Activated naive CD8-positive, alpha-beta T cell treated with anti-CD3 and anti-CD28 coated beads, Interleukin-2, amount 50 U/mL, for 16 hours (primary cell): ENCODE measurements at places on chromosomes 7 and 10.

- no peak for DNase-seq
Observed at GRCh38 chr7:27300421-27300820, 57.8 kb downstream of the EVX1 start.

GRCh38 chr7:1031716-1032455 is 12.5 kb upstream of the GPR146 start:
- no peak for DNase-seq

DNA sequence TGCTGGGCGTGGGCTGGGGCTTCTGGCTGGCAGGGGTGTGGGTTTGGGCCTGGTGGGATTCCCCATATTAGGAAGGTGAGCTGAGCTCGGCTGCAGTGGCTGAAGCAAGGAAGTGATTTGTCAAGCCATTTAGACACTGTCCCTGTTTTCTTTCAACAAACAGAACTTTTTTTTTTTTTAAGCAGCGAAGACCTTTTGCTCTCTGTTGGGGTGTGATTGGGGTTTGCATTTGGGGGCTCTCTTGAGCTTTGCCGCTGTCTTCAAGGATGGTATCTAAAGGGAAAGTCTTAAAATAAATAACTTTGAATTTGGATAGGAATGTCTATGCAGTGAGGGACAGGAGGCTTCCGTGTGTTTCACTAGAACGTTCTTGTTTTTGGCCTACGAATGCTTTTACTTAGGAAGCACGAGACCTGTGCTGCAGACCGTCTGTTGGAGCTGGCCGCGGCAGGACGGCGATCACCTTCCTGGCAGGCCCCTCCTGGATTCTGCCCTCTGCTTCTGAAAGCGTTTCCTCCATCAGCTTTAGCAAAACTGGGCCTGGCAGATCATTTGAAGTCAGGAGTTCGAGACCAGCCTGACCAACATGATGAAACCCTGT is 43.9 kb downstream of the FOXK1 start:
- DNase-seq, result no peak

GRCh38 chr10:128050121-128050516 is 76.1 kb downstream of the MKI67 start:
- no peak for DNase-seq

- DNase-seq, result no peak
Observed at GRCh38 chr10:15990535-15991129, 130.3 kb upstream of the MINDY3 start.

DNA sequence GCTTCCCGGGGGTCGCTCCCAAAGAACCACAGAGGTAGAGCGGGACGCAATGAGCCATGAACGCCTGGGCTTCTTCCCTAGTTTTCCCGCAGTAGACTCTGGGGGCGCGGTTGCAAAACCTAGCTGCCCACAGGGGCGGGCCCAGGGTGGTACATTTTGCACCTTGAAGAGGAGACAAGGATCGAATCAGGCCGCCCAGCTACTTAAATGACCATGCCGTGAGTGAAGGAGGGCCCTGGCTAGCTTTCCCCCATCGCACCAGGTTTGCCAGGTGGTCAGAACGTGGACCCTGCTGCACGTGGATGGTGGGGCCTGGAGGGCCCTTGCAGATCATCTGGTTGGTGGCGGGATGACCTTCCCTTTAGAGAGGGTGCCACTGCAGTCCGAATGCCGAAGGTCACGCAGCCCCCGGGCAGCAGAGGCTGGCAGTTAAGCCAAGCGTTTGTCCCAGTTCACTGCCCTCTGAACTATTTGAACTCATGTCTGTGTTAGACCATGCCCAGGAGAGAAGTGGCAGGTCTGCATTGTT is 604 bp upstream of the SHTN1 start:
- no peak for DNase-seq

- DNase-seq, result no peak
Observed at GRCh38 chr7:37545619-37546534, 97.2 kb upstream of the ELMO1 start.

DNA sequence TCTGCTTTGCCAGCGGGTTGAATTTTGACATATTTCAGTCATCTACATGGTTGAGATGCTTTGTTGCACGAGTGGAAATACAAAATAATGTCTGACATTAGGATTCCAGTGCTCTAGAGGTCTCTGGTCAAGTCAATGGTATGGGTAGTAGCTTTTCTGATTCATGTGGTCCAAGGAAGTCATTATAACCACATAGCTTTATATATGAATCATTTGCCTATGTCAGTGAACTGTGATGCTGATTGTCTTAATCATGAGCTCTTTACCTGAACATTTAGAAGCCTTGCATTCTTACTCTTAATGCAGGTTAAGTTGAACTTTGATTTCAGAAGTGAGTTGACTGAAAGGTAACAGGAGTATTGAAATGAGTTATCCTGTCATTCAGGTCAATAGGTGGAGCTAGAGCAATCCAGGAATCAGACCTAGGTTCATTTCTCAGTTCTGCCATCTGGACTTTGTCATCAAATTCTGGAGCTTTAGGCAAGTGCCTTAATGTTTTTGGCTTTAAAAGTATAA is 3.3 kb downstream of the MAPK8 start:
- DNase-seq, result no peak

DNA sequence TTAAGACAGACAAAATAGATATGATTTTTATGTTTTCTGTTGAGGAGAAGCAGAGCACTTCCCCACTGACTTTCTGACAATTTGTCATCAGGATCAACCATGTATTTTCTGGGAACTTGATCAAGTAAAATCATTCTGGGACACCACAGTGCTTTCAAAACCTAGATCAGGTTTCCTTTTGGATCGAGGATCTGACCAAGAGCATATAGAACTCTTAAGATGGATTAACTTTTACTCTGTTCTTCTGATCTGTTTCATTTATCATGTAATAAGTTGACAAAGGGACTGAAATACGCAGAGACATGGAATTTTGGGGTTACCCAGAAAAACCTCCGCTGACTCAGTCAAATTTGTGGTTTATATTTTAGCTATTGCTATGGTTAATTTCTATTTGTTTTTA is 136.0 kb upstream of the WNT16 start:
- no peak for DNase-seq

GRCh38 chr10:71271662-71272055 is 47.4 kb upstream of the SLC29A3 start:
- DNase-seq, result no peak

- no peak for DNase-seq
Observed at GRCh38 chr10:33461295-33461640, 126.8 kb upstream of the NRP1 start.

- no peak for DNase-seq
Observed at GRCh38 chr10:126090443-126090842, 194.1 kb downstream of the FANK1 start.

GRCh38 chr7:115840702-115841101 is 189.9 kb downstream of the TFEC start:
- DNase-seq, result no peak

- no peak for DNase-seq
Observed at GRCh38 chr7:43781726-43782607, 23.5 kb downstream of the BLVRA start.

GRCh38 chr7:129690701-129691100 is 79.2 kb downstream of the NRF1 start:
- DNase-seq, result no peak

- no peak for DNase-seq
Observed at GRCh38 chr7:34759477-34760125, 101.6 kb downstream of the NPSR1 start.

- no peak for DNase-seq
Observed at GRCh38 chr10:80582286-80582960, 44.7 kb downstream of the SH2D4B start.

GRCh38 chr7:71403202-71403946 is 271.4 kb downstream of the GALNT17 start:
- DNase-seq, result no peak

DNA sequence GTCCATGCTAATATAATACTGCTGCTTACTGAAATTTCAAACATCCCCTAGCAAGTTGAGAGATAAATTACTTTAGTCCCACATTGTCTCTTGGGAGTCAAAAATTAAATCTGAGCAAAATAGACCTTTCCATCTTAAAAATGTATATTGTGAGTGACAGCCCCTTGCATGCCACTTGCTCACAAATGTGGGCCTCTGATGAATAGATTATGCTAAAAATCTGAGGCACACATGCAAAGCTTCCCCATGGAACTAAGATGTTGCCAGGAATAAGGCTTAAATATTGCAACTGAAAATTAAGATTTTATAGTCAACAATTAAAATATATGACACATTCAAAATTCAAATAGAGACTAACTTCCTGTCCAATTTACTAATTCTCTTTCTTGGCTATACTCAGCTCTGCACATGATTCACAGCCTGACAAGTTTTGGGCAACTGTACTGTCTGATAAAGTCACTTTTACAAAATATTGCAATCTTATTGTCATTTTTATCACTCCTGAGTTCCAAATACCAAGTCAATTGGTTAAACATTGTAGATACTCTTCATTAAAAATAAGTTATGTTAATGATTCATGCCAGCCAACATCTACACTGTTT is 301.2 kb downstream of the CACNA2D1 start:
- DNase-seq, result no peak

DNA sequence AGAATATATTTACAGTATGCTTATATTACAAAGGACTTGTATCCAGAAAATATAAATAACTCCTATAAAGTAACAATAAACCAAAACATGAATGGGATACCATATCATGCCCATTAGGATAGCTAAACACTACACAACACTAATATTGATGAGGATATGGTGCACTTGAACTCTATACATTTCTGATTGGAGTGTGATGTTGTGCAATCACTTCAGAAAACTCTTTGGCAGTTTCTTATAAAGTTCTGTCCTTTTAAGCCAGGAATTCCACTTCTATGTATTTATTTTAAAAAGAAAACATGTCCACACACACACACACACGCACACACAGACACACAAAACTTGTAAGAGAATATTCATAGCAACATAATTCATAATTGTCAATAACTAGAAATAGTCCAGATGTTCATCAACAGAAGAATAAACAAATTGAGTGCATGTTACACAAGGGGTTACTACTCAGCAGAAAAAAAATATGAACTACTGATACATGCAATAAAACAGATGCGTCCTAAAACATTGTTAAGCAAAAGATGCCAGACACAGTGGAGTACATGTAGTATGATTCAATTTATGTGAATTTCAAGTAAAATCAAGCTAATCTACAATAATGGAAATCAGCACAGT is 416.0 kb downstream of the PLXDC2 start:
- no peak for DNase-seq

DNA sequence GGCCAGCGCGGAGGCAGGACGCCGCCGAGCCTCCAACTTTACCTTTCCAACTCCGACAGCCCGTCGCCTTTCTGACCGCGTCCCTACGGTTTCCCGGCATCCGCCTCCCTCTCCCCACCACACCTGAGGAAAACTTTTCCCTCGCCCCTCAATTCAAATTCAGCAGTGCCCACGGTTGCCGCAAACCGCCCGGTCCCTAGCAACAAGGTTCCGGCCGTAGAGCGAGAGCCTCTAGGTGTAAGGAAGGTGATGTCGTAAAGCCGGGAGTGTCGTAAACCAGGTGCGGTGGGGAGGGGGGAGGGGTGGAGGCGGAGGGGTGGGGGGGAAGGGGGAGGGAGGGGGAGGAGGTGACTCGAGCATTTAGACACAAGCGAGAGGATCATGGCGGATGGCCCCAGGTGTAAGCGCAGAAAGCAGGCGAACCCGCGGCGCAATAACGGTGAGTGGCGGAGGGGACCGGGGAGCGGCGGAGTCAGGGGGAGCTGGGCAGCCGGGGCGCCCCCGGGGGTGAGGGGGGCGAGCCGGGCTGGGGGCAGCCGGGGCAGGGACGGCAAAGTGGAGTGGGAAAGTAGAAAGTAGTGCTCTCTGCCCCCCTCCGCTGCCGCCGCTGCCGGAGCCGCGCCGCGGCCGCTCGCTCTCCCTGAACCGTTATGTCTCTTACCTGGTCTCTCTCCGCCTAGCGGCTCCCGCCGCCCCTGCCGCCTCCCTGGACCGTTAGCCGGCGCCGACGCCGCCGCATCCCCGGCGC is at the start of gene ZEB1:
ZEB1 (plus strand) TSS at position 363 of the 748 bp plus-strand sequence; CDS start at position 382, 19 bp downstream.
- DNase-seq, result peak; percentile 84

DNA sequence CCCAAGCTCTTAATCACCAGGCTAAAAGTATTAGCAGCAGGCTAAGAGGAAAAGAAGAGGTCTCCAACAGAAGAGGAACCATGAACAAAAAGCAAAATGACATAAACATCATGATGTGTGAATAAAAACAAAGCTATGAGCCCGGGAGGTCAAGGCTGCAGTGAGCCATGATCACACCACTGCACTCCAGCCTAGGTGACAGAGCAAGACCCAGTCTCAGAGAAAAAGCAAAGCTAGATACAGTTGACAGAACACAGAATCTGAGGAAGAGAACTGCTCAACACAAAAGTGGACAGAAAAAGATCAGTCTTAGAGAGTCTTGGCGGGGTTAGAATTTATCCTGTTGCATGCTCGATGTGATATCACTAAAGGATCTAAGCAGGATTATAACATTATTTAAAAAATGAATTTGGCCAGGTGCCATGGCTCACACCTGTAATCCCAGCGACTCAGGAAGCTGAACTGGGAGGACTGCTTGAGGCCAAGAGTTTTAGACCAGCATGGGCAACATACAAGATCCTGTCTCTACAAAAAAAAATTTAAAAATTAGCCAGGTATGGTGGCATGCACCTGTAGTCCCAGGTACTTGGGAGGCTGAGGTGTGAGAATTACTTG is 37.5 kb downstream of the NT5C2 start:
- DNase-seq, result no peak

- no peak for DNase-seq
Observed at GRCh38 chr10:104417637-104418292, 64.1 kb downstream of the CFAP58 start.

- DNase-seq, result no peak
Observed at GRCh38 chr7:77685233-77685632, 11.0 kb upstream of the RSBN1L start.

GRCh38 chr7:153943861-153944260 is 108.3 kb upstream of the DPP6 start:
- no peak for DNase-seq

- no peak for DNase-seq
Observed at GRCh38 chr10:11170993-11171851, 153.6 kb downstream of the CELF2 start.

DNA sequence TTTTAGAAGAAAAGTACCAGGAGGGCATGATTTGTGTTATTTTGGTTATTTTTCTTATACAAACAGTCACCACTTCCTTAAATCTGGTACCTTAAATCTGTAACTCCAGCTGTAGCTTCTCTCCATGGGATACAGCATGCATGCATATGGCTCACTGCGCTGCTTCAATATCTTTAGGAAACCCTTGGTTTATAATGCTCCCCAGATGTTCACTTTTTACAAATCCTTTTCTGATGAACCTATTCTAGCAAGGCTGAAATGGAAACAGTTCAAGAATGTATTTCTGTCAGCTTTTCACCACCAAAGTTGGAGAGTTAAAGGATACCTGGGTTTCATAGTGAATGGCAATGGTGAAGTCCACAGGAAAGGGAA is 50.9 kb downstream of the LAMB4 start:
- no peak for DNase-seq

DNA sequence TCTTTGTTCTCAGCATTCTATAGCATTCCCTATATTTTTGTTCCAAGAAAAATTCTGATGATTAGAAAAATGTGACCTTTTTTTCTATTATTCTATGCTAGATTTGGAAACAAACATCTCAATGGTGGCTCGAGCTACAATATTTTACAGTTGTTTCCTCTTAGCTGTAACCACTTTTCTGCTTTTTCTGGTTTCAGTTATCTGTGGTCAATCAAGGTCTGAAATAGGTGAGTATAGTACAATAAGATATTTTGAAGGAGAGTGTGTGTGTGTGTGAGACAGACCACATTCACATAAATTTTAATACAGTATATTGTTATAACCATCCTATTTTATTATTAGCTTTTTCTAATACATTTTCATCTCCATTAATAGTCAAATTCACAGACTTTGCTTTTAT is 564.5 kb upstream of the GHITM start:
- DNase-seq, result no peak

GRCh38 chr10:30510932-30511700 is 77.1 kb downstream of the MAP3K8 start:
- DNase-seq, result no peak
